ENCODE measurements at places on chromosomes 7 and 10.

DNA sequence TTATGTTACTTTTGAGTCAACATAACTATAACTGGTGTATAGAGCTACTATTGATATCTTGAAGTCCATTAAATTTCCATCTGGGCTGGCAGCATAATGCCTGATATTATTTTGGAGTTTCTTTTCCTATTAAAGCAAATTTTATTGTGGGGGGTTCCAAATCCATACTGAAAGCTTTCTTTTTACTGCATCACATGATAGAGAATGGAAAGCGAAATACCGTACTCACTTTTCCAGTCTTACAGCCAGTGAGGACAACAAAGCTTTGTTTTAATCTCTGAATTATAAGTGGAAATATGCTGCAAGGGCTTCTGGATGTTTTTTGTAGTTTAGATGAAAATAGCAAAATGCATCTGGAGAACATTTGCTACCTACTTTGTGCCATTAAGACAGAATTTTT, 477.5 kb upstream of the SEMA3D start:
- DNase-seq, result no peak

GRCh38 chr10:25888627-25889026, 45.4 kb upstream of the MYO3A start:
- DNase-seq, result no peak

DNA sequence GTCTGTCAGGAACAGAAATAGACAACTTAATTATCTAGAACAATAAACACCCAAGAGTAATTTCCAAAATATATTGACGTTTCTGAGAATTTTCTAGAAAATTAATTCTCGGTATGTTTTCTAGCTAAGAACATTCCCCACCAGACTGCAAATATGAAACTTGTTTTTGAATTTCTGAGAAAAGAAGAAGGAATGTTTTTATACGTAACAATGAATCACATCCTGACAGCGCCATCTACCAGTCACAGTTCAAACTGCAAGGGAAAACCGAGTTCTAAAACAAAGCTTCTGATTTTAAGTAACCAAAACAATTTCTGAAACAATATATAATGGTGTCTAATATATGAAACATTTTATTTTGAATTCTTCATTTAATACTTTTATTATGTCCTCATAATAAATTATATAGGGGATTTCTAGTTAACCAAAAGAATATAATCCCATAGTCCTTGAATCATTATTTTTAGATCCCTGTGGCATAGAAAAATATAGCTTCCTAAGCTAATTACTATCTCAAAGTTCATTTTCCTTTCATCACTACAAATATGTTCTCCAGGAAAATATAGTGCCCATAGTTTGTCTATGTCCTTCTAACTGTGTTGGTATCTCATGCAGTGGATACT, 34.5 kb upstream of the MEOX2 start:
- DNase-seq, result peak; percentile 28

GRCh38 chr10:129790715-129791446, 173.2 kb downstream of the EBF3 start:
- no peak for DNase-seq

- DNase-seq, result no peak
Measured at GRCh38 chr10:44398747-44399658, 14.1 kb upstream of the CXCL12 start.

DNA sequence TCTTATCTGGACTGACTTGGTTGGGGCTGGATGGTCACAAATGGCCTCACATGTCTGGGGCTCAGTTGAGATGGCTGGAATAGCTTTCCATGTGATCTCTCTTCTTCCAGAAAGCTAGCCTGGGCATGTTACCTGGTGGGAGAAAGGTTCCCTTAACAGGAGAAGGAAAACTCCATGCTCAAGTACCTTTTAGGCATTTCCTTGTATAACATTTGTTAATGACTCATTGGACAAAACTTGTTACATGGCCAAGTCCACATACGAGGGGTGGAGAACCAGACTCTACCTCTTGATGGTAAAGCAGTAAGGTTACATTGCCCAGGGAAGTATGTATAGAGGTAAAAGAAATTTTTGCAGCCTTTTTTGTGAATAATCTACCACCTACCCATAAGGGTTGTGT, 826.4 kb downstream of the LRMDA start:
- DNase-seq, result peak; percentile 39

DNA sequence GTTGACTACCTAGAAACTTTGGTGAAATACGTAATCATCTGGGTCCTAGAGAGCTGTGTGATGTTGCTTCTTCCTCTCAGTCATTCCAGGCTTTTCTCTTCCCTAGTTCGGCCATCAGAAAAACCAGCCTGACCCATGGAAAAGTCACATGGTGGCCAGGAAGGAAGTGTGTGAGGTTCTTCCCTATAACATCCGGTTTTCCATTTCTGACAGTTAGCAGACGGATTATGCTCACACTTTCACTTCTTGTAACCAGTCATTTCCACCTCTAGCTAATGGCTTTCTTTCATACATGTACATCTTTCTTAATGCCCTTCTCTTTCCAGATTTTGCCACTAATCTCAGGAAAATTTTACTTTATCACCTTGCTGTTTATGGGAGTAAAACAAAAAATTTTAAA, 110.0 kb upstream of the GLCCI1 start:
- DNase-seq, result no peak

DNA sequence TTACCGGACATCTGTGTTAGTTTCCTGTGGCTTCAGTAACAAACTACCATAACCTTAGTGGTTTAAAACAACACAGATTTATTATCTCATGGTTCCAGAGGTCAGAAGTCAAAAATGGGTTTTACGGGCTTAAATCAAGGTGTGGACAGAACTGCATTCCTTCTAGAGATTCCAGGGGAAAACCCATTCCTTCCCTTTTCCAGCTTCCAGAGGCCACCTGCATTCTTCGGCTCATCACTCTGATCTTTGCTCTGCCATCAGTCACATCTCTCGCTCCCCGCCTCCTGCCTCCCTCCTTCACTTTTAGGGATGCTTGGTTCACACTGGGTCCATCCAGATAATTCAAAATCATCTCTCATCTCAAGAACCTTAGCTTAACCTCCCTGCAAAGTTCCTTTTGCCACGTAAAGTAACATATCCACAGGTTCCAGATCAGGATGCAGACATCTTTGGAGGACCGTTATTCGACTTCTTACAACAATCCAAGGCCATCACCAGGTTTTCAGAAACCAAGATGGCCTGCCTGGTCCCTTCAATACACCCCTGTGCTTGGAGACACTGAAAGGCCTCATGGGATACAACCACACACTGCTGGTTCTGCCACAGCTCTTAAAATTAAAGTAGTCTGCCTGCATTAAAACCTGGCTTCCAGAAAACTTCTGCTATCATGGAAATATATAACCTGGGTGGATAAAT, 225.9 kb upstream of the MYO3A start:
- DNase-seq, result no peak

DNA sequence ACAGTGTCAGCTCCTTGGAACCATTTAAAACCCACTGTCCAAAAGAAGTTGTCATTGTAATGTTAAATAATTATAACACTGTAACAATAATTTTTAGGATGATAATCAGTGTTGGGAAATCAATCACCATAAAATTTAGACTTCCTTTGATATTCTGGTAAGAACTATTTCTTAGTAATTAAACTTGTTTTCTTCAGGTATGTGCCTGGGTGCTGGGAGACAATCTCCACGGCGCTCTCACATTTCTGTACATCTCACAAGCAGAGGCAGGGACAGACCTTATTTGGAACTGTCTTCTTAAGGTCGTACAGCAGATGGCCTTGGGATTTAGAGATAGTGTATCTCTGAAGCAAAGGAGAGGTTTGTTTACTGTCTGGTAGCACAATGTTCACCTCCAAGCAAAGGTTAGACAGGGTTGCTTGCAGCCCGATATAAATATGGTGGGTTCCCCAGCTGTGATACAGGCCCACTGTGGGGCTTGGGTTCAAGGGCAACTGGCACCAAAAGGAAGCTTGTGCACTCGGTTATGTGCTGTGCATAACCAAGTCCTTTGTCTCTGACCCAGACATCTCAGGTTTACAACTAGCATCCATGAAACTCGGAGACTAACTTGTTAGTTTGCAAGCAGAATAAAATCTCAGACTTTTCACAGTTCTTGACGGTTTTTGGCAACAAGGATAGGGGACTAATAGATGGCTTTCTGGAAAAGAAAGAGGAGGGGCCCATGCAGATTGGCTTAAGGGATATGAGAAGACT, 125.5 kb downstream of the RNF32 start:
- no peak for DNase-seq

DNA sequence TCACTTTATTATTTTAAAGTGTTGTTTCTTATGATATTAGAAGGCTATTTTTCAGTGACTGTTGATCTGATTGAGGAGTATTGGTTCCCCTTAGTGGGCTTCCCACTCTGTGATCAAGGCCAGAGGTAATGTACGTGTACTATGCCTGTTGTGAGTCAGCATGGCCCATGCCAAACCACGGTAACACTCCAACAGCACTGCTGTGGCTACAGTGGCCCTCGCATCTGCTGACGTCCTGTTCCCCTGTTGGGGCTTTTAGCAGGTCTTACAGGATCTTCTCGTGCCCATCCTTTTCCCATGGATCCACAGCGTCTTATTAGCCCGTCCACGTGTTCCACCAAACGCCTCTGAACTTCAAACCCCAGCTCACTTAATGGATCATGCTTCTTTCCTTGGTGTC, 964.6 kb upstream of the CELF2 start:
- DNase-seq, result no peak

- no peak for DNase-seq
Measured at GRCh38 chr7:43039346-43039745, 73.1 kb upstream of the HECW1 start.

DNA sequence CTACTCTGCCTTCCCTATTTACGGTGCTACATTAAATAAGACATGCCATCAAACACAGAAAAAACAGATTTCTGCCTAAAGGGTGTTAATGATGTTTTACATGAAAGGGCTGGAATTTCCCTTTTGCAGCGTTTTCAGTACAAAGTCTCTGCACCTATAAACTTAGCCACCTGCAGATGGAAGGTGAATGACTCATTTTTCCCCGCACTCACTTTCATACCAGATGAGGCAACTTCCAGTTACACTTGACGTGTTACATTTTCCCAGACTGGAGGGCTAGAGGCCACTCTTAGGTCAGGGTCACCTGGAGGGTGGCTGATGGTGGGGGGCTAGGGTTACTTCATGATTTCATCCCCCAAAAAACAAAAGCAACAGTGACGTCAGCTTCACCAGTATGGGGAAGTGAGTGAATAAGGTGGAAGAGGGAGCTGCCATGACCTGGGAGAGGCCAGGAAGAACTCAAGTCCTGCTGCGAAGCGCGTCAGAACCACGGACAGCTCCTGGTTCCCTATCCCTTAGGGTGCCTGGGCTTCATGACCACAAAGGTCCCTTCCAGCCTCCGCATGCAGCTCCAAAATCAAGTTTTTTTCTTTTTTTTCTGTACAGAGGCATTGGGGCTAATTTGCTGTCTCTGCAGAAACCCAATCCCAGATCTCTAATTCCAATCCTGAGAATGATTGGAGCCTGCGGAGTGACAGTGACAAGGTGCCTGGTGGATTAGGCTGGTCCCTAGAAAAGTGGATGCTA, 94.0 kb downstream of the ADARB2 start:
- DNase-seq, result no peak

DNA sequence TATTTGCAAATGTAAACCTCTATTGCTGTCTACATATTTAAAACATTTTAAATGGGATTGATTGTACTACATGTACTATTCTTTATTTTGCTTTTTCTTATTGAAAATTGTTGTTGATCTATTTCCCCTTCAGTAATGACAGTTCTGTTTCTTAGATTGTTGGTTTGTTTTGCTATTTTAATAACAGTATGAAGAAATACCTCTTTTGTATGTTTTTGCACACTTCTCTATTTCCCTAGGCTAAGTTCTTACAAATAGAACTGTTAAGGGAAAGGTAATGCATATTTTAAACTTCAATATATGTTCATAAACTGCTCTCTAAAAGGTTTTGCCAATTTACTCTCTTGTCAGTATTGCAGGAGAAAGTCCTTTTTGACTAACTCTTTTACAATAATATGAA, 195.0 kb upstream of the PRPS1L1 start:
- DNase-seq, result no peak

- DNase-seq, result peak; percentile 54
Measured at GRCh38 chr10:103792547-103792946, 62.8 kb downstream of the SH3PXD2A start.

DNA sequence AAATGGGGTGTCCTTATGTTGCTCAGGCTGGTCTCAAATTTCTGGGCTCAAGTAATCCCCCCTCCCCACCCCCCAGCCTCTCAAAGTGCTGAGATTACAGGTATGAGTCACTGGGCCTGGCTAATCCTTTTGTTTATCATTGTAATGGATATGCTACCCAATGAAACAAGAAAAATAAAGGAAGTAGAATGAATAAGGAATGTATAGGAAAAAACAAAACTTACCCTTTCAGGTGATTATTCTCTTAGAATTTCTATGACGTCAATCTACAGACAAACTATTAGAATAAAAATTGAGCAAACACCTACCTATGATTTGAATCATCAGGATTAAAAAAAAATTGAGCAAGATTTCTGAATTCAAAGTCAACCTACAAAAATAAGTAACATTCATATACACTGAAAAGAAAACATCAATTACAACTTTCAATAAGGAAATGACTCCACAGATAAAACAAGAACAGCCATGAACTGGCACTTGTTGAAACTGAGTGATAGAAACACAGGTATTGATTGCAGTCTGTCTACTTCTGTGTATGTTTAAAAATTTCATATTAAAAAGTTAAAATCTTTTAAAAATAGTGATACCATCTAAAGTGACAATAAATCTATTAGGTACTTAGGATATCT, 12.2 kb downstream of the ADAM12 start:
- no peak for DNase-seq

DNA sequence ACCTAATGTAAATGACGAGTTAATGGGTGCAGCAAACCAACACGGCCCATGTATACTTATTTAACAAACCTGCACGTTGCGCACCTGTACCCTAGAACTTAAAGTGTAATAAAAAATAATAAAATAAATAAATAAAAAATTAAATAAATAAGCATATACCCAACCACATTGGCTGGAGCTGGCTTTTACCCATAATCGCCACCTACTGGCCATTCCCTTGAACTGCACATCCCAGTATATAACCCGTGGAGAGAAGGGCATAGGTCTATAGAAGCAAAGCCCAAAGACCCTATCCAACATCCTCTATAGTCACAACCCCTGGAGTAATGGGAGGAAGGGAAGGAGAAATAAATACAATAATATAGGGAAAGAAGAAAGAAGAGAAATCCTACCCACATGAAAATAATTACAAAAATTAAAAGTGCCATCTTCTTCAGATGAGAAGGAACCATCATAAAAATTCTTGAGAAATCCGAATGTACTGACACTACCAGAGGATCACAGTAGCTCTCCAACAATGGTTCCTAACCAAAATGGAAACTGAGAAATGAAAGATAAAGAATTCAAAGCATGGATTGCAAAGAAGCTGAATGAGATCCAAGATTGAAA, 65.6 kb downstream of the TWIST1 start:
- peak; percentile 55 for DNase-seq

DNA sequence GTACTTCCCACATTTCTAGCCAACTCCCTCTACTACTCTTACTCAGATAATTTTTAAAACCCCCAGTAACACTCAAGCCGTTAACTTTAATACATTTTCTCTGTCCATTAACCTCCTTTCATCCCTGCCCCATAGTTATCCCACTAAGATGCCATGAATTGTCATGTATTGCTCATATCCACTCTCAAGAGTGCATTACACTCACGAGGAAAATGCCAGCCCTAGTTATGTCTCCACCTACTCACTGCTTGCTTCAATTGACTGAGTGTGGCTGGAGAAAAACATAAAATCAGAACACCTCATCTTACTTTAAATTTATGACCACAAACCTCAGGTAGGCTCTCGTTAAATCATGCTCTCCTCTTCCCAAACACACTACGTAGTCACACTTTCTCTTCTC, 324.1 kb upstream of the NPSR1 start:
- DNase-seq, result no peak
